ENCODE measurements at places on chromosomes 6 and 20. TPM values are rescaled to one million over a fixed set of nuclear protein-coding genes. Genes with fewer than 3 reads are reported as not detected.
A peak's percentile ranks its signal among the peaks of the same experiment; 100 is the strongest.

- DNase-seq = no peak
Measured at GRCh38 chr6:110295451-110296165, 62.5 kb downstream of the METTL24 start.

GRCh38 chr6:52834481-52834880 lies 6.1 kb downstream of the GSTA5 start:
- DNase-seq = no peak

DNA sequence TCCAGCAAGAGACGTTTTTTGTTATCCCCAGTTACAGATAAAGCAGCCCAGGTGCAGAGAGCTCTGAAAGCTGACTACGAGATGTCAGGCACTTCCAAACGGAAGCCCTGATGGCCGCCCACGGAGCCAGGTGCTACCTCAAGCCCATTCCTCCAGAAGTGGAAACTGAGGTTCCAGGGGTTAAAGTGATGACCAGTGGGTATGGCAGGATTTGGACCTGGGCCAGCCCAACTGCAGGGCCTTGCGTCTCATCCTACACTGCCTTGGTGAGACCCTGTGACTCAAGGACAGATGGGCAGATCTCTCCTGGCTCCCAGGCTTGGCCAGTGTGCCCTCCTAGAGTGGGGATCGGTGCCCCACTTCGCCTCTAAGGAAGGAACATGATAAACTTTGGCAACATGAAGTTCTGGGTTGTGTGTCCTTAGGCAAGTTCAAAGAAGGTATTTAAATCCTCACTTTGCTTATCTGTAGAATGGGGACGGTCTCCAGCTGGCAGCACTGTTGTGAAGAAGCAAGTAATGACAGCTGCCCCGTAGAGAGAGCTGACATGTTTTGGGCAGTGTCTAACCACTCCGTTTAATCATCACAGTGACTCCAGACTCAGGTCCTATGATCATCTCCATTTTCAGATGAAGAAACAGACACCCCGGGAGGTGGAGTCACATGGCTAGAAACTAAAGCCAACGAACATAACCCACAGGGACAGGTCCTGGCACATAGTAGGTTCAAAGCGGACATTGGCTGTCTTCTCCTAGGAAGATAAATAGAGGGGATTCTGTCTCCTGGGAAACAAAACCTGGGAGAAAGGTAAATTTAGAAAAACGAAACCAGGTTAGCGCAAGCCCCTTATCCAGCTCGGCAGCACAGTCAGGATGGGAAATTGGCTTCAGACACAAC lies 34.4 kb upstream of the CDH22 start:
- DNase-seq = no peak

DNA sequence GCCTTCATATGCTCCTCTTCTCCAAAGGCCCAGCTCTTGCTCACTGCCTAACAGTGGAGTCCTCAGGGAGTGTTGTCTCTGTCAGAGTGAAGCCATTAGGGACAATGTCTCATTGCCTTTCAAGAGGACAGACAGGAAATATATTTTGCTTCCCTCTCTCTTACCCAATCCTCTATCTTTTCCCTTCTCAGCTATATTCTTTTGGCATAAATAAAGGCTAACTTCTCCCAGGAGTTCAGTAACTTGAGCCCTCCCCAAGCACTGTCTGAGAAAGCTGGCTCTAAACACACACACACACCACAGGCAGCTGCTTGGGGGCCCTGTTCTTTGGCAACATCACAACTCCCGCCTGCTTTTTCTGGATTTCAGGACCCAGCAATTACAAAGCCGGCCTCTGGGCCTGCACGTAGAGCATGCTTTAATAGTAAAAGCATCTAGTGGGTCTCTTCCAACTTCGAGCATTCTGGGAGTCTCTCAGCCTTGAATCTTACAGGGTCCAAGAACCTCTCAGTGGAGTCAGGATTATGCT lies 34.7 kb upstream of the LAMA4 start:
- no peak for DNase-seq

RIPPLY2 gene
- not detected for total RNA-seq

GRCh38 chr6:51868591-51869355 lies 218.6 kb downstream of the PKHD1 start:
- DNase-seq = no peak

DNA sequence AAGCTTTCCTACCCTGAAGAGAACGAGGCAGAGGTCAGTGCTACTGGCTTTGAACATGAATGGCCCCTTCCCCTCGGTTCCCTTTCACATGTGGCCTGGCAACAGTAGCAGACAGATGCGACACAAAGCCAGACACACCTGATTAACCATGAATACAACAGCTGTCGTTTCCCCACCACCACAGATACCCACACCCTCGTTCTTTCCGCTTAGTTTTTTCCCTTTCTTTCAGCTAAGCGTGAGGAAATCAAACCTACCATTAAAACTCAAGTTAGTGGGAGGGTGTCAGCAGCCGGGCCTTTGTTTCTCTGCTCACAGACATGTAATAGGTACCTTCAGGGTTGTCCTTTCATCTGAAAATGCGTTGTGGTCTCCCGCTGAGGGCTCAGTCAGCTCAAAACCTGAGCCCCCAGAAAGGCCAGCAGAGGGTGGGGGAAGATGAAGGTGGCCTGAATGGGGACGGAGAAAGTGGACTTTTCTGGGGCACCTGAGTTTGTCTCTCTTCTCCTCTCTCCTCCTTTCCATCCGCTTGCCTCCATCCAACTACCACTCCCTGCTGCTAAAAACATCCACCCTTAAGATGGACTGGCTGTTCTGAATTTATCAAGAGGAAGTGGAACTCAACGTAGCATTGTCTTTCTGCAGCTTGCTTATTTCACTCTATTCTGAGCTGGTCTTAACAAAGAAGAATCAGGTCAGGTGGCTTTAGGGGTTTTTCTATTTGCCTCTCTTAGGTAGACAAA lies 516.6 kb upstream of the JARID2 start:
- DNase-seq = no peak

MCHR2 gene
- total RNA-seq = not detected

- no peak for DNase-seq
Measured at GRCh38 chr20:14885661-14886060, 548.2 kb upstream of the FLRT3 start.

DNA sequence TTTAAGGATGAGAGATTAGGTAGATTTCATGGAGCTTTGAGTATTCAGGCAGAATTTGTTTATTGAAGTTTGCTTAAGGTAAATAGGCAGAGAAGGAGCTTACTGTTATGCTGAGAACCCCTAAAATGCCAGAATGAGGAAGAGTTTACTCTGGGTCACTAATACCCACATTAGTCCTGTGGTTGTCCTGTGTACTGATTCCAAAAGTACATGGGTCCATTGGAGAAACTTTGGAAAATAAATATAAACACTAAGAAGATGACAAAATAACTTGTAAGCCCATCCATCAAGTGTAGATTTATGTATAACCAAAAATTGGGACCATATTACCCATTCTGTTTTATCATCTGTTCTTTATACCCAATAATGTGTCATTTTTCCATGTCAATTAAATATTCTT lies 31.6 kb downstream of the ENPP1 start:
- no peak for DNase-seq

GRCh38 chr6:148179786-148180185 lies 162.9 kb upstream of the SASH1 start:
- DNase-seq = peak; percentile 32

DNA sequence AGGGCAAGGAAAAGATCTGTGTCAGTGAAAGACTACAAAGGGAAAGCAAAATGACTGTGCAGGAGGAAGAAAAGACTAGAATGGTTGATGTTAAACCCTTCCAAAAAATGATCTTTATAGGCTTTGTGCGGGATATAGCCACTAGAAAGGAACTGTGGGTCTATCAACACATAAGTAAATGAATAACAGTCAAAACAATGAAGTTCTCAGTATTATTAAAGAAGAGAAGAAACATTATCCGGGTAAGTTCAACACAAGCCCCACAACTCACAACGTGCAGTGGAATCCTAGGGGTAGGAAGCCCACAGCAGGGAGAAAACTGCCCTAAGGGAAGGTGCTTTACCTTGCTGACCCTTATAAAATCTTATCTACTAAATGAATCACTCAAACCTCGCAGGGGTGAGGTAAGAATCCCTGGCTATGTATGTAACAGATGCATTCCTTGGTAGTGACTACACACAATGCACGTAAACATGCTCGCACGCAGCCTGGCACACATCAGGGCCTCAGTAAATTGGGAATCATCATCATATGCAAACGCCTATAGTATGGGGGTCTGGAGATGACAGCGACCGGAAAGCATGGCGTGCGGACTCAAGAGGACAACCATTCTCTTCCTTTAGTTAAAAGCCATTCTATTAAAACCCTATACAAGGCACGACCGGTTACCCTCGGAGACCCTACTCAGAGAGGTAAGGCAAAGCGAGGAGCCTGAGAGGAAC lies 11.3 kb downstream of the TFAP2A start:
- no peak for DNase-seq

DNA sequence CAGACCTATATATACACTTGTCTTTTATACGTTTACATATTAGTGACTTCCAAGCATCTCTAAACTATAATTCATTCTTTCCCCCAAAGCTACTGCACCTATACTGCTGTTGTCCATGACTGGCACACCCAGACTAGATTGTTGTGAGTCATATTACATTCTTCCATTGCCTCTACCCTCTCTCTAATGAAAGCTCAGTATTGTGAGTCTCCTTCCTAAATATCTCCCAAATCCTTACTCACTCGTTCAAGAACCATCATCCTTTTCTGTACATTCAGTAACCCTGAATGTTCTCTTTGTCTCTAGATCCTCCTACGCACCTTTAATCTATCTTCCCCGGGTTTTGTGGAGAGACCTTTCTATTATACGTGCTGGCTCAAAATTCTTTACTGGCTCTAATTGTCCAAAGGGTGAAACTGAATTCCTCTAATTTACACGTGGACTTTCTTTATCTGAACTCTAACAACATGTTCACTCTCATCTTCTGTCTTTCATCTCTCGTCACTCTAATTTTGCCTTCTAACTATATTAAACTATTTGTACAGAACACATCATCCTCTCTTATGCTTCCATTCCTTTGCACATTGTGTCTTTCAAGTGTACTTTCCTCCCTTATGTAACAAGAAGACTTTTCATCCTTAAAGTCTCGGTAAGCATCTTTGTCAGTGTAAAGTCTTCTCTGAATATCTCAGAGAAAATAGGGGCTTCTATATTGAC lies 109.3 kb downstream of the IBTK start:
- no peak for DNase-seq

KHDC1 gene
- 0.81 TPM for total RNA-seq

GRCh38 chr6:87407901-87408720 lies at the start of gene CFAP206:
Gene CFAP206 (plus strand): TSS chr6:87407972. CDS start chr6:87409840, 1,868 bp downstream.
- peak; percentile 50 for DNase-seq

DNA sequence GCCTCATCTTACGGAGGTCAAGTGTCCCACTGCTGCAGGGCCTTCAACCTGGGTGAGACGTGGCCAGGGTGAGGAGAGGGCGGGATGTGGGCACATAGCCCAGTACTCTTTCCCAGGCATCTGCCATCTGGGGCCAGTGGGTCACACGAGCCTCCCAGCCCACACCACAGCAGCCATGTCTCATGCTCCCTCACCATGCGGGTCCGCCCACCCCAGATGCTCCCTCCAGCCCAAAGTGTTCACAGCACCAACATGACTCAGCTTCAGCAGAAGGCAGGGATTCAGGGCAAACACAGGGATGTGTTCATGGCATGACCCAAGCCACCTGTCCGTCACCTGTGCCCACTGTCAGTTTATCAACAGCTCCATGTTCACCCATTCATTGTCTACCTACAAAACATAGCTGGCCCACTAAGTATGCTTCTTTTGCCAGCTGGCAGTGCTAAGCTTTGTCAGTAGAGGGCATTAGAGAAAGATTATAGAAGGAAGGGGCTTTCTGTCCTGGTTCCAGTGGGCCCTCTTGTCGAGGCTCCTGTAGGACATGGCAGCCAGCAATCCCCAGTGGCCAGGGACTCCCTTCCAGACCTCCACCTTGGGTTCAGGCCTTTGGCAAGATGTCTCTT lies 109.2 kb downstream of the FOXF2 start:
- no peak for DNase-seq

ZNF292 gene
- 14.8 TPM for total RNA-seq

TNNC2 gene
- total RNA-seq = not detected

DNA sequence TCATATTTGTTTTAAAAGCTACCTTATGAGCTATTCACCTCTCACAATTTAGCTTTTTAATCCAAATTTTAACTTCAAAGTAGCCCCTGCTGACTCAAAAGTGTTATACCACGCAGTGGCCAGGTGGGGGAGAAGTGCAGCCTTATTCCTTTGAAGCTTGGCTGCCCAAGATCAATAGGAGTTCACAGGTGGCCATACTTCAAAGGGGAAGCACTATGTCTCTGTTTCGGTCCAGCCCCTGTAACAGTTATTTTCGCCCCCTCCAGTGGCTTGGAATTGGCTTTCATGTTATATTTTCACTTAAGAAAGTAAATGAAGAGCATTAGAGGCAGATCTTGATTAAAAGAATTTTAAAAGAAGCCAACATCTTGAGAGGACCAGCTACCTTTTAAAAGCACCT lies 608.4 kb downstream of the EPHA7 start:
- no peak for DNase-seq

VPS52 gene
- total RNA-seq = 32.1 TPM

DNA sequence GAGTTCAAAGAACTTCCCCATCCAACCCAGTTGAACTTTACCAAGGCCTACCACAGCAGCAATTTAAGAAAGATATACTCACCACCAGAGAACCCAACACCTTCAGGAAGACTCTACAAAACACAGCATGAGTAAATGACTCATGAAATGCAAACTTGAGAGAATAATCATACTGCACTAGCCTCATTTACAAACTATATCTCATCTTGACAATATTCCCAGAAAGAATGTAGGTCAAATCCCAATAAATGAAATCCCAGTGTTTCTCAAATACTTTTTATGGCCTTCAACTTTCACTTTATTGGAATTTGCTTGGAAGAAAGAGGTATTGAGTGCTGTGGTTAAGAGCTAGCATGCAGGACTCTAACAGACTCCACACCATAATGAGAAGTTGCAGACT lies 60.0 kb downstream of the FYN start:
- no peak for DNase-seq

GRCh38 chr6:39893286-39893685 lies 41.0 kb downstream of the MOCS1 start:
- DNase-seq = no peak

DNA sequence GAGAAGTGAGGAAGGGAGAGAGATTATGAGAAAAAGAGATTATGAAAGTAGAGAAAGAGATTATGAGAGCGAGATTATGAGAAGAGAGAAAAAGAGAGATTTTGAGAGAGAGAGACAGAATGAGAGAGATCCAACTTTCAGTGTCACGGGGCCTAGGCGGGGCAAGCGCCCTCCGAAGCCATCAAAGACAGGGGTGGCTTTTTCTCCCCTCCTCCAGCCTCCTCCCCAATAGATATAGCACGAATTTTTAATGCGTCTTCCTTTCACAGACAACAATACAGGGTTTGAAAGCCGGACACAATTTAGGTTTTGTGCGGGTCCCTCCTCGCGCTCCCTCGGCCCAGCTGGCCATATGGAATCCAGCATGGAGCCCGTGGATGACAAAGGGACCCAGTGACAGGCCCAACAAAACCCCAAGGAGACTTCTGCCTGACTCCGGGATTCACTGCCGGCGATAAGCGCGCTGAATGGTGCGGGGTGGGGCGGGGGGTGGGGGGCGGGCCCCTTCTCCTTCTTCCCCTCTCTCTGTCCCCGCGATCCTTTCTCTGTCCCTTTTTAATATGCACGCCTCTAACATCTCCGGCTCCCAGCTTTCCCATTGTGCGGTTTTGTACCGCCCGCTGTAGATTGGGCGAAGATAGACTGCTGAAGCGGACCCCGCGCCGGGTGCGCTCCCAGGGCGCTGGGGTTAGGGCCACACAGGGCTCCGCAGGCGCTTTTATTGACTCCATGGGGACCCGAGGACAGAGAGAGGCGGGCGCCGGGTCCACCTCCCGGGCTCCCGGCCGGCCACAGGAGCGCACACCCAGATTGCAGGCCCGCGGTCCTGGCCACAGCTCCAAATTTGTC lies 5.4 kb downstream of the NKX2-2 start:
- no peak for DNase-seq

Data from pulmonary artery endothelial cell (primary cell).